ENCODE measurements at places on chromosomes 7 and 10.

DNA sequence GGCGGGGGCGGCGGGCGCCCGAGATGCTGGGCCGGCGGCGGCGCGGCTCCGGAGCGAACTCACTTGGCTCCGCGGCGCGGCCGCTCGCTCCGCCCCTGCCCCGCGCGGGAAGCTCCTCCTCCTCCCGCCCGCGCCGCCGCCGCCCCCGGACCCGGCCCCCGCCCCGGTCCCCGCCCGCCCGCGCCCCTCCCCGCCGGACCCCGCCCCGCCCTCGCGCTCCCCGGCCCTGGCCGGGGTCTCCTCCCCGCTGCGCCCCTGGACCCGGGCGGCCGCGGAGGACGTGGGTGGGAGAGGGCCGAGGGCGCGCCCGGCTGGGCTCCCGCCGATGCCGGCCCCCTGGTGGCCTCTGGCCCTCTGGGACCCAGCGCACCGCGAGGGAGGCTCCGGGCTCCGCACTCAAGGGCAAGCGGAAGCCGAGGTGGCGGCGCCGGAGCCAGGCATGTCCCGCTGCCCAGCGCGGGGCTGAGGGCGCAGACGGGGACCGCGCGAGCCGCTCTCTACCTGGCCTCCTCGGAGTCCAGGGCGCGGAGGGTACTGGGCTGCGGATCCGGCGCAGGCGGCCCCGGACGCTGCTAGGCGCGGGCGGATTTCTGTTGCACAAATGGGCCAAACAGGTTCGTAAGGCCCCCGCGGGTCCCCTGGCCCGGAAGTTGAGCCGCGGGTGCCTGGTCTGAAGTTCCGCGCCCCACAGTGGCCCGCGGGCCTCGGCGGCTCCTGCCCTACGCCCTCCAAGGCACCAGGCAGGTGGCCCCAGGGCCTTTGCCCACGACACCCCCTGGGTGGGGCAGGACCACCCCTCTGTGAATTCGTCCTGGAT is at the start of gene TCERG1L:
TSS of gene TCERG1L (minus strand) at position 61 of the 817 bp plus-strand sequence. CDS start 86 bp downstream, outside the sequence.
- DNase-seq = no peak

DNA sequence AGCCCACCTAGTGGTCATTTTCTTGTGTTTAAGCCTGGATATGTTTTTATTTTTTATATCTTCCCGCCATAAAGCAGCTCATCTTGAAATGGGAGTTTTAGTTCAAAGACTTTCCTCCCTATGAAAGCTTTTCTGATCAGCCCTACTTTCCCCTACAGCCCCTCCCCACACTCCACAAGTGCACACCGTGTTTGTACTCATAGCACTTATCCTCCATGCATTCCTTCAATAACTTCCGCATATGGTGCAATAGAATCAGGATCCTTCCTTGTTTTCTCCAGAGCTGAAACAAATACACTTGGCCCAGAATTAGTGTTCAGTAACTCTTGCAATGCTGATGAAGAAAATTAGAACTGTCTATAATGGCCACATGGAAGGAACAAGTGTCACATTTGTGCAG is 235.9 kb downstream of the KCNMA1 start:
- DNase-seq = no peak

DNA sequence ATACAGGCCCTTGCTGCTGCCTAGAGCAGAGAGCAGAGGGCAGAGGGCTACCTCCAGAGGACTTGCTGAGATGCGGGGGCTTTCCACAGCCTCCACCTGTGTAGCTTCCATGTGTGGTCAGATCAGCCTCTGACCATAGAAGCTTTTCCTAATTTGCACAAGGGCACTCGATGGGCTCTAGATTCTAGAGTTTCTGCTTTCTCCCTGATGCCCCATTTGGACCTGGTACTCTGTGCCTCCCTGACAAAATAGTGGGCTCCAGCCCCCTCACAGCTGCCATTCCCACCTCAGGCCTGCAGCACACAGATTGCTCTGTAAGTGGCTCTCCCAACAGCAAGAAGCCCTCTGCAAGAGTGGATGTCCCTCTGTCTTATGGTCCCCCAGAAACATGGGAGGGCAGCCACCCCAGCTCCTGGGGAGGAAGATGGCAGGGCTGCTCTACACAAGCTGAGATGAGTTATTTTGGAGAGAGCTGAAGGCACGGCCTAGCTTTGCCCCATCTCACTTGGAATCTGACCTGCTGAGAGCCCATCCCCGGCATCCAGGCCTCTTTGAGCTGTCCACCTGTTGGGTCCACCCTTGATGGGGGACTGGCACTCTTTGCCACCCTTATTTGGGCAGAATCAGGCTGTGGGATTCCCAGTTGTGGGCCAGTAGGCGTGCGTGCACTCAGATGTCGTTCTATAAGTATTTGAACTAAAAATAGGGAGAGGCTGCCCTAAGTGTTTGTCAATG is 16.7 kb downstream of the TMEM273 start:
- no peak for DNase-seq

DNA sequence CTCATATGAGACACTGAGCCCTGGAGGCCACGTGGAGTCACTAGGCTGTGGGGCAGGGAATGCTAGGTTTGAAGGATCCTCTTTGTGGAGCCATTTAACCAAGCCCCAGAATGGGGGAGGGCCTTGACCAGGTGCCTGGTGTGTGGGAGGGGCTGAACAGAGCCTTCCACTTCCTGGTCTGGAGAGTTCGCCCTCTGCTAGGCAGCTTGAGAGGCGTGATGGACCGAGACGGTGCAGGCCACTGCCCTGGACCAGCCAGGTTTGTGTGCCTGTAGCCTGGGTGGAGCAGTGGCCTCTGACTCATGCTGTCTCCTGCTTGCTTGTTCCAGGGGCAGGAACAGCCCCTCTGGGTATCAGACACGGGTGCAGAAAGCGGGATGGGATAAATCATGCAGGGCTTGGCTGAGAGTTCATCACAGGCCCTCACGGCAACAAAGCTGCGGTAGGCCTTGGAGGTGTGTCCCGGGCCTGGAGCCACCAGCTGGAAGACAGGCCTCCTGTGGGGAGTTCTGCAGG is 27.4 kb downstream of the ADAMTS14 start:
- no peak for DNase-seq

DNA sequence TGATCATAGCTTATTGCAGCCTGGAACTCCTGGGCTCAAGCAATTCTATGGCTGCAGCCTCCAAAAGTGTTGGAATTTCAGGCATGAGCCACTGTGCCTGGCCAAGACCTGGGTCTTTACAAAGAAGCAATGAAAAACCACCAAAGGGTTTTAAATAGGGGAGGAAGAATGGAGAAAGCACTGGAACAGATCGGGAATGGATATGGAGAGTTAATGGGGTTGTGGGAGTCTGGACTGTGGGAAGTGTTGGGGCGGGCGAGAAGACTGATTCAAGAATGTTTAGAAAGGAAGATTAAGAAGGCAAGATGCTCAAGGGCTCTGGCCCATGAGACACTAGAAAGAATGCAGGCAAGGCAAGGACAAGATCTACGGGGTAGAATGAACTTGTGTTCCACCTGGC is 98.5 kb downstream of the CARD11 start:
- no peak for DNase-seq

DNA sequence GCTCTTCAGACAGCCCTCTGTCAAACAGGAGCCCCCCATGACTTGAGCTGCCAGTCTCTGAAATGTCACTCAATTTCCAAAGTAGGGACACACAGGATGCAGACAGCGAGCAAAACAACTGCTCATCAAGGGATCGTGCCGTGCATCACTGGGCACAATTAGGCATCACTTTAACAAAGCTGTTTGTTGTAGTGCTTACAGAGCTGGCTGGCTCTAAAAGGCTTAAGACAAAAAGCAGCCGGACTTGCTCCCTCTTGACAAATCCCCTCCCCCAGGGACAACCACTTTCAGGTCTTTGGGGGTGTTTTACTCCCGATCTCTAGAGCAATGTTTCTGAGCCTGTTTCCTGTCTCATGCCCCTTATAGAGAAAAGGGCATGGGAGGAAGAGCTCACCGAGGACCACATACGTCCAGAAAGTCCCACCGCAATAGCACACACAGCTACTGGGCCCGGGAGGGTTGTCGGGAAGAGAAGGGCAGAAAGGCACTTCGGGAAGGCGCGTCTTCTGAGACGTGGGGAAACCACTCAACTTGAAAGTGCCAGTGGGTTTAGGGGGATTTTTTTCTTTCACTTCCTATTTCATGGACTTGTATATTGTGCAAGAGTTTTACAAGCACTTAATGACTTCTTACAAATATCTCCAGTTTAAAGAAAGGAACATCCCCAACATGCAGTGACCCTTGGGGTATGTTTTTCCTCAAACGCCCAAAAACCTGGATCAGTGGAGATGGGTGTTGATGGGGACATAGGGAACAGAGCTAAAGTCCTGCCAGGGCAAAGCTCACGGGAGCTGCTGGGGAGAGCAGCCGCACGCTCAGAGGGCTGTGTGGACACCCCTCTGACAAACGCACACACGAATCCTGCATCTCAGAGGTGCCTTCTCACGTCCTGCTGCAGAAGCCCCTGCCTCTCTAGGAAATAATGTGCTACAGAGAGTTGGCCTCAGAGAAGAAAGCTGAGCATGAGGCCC is 27.1 kb downstream of the LRRC20 start:
- DNase-seq = no peak

DNA sequence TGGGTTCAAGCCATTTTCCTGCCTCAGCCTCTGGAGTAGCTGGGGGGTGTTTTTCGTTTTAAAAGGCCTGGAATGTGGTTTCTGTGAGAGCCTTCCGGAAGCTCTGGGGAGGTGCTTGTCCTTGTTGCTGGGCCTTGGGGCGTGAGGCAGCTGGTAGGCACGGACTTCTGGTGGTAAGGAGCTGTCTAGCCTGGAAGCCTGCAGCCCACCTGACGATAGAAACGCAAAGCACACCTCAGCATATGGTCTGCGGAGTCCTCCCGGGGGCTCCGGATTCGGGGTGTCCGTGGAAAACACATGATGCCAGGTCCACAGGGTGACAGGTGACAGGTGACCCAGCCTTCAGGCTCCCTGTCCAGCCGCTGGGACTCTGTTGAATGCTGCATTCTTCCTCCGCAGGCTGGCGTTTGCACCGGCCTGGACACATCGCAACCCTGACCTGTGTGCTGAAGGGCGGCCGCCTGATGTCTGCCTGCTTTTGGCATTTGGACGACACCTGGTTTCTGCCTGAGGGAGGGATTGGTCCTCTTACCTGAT is 37.3 kb downstream of the INPP5A start:
- DNase-seq = no peak

DNA sequence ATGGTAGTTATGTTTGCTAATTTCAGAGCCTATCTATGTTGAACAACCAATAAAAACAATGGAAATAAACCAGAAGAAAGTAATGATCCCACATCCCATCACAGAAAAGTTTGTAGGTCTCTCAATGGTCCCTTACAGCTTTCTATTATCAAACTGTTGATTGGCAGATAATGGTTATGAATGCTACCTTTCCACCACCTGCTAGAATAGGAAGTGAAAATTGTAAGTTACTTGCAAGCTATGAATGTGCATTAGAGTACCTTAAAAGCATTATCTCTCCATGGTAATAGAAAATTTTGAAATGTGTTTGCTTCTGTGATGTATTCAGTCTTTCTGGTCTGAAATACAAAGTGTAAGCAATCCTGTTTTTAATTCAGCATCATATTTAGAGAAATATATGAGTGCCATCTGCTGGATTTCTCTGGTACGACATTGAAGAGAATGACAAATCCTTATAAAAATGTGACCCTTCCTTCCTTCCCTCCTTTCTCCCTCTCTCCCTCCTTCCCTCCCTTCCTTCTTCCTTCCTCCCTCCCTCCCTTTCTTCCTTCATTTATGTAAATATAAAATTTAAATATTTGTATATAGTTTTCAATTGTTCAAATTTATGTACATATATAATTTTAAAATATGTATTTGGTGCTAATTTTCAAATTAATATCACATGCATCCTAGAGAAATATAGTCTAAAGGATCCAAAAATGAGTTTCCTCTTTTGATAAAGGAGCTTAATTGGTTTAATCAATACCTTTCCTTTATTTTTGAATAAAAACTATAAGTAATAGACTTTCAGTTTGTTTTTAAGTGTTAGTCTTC is 41.4 kb upstream of the PNLIPRP3 start:
- DNase-seq = peak; percentile 33

DNA sequence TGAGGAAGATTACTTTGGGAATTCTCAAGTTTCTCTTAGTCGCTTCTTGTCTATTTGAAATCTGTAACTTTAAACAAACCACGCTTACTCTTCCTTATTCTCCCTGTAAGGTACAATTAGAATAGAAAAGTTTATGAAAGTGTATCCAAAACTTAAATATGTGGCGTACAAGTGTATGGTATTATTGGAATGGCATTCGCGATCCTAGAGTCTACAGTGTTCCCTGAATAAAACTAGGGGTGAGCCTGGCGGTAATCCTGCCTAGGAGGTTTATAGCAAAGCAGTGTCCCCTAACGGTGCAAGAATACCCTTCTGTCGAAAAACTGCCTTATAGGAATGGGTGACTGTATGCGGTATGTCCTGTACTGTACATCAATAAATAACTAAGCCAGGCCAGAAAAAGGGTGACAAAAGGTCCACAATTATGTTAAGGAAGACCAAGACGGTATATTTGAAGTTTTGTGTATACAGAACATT is 1.2 kb downstream of the TASOR2 start:
- DNase-seq = no peak

DNA sequence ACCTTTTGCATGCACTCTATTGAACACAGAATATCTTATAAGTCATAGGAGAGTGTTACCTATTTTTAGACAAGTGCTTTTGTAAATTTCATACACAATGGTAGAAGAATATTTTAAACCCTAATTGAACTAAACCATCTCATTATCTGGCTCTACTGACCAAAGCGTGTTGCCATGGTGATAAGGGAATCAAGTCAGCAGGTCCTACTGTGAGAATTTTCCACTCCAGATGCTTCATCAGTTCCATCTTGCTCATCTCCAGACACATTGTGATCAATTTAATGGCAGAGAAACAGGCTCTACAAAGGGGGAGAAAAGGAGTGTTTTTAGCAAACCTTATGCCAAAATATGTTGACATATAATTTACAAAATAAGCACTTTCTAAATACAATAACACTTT is 621.9 kb upstream of the GHITM start:
- DNase-seq = no peak

- DNase-seq = no peak
These were observed 13.9 kb upstream of the MGAM2 start for GRCh38 chr7:142097571-142097970.

DNA sequence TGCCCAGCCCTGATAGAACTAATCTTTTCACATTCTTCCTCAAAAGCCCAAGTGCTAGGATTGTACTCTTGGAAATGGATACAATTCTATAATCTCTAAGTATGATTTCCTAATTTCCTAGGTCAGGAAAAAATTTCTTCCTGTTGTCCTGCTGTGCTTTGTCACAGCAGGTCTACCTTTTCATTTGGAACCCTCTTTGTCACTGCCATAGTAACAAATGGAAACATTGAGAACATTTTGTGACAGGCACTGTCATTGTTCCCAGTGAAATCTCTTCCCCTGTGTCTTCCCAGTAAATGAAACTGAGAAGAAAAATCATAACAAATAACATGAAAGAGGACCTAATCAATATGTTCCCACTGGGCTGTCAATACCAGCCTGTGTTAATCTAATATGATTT is 150.9 kb upstream of the KAT6B start:
- no peak for DNase-seq

Measured in mammary epithelial cell (primary cell).